CD4-positive, alpha-beta T cell treated with Interleukin-4 for 4 hours (primary cell): ENCODE measurements at places on chromosomes 12 and 14.

DNA sequence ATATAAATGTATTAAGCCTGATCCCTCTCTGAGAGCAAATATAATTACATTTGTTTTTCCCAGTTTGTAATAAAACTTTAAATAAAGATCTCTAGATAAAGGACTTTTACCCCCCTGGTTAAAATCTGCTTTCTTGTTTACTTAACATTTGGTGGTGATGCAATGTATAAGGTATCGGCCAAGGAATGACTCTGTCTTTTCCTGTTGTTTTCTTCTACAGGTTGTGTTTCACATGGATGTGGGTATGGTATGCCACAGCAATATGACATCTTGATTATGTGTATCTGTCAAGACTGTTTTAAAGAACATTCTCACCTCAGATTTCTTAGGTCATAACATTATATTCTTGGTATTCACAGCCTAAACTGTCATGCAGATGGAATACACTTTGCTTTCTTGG is 210.6 kb upstream of the NOVA1 start:
- no peak for DNase-seq

DNA sequence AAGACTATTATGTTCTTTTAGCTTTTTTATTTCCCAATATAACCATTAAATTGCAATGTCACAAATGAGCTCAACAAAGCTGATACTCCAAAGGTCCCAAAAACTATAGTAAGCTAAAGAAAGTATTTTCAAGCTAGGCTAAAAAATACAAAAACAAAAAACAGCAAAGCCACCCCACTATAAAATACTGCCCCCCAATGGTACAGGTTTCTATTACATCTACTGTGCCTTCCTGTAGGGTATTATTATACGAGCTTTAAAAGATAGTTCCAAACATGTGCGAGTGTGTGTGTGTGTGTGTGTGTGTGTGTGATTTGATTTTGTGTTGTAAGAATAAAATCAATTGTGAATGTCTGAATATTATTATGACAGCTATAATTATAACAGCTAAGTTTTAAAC is 1.1 kb downstream of the IFNG start:
- DNase-seq: peak; percentile 71

- DNase-seq: no peak
Measured at GRCh38 chr14:84025106-84026012, 1504.6 kb upstream of the FLRT2 start.

- DNase-seq: no peak
Measured at GRCh38 chr14:105846312-105846711, 319.9 kb downstream of the TMEM121 start.

DNA sequence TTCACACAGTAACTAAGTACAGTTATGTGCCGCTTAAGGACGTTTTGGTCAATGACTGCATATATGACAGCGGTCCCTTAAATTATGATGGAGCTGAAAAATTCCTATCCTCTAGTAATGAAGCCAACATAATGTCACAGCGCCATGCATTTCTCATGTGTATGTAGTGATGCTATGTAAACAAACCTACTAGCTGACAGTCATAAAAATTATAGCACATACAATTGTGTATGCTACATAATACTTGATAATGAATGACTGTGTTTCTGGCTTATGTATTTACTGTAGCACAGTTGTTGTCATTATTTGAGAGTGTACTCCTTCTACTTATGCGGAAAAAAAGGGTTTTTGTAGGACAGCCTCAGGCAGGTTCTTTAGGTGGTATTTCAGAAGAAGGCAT is 99.7 kb downstream of the DACT1 start:
- no peak for DNase-seq

GRCh38 chr14:23154964-23155587 is 28.4 kb downstream of the SLC7A8 start:
- DNase-seq: no peak

DNA sequence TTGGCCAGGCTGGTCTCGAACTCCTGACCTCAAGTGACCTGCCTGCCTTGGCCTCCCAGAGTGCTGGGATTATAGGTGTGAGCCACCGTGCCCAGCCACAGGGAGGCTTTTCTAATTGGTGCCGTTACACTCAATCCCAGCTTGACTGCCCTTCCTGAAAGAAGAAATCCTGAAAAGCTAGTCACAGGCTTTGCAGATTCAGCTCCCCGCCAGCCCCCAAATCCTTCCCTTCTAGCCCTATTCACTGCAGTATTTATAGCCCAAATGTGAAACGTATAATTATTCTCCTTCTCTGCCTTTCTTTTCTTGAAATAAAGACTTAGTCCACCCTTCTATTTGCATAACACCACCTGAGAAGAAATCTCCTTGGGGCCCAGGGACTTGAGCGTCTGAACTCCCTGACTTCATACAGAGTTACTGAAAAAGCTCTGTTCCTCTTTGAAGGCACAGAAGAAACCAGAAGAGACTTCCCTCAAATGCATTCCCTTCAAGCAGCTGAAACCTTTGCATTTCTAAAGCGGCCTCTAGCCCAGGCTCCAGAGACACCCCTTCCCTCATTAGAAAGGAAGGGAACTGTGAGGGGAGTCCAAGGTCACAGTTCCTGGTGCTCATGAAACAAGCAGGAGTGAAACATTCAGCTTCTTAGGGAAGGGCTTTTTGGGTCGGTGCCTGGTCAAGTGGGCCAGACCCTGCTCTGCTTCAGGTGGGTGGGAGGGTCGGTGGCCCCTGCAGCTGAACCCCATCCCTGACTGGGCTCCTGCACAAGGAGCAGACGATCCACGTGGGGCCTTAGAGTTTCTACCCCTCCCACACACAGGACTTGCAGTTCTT is 42.3 kb upstream of the BATF start:
- DNase-seq: no peak

DNA sequence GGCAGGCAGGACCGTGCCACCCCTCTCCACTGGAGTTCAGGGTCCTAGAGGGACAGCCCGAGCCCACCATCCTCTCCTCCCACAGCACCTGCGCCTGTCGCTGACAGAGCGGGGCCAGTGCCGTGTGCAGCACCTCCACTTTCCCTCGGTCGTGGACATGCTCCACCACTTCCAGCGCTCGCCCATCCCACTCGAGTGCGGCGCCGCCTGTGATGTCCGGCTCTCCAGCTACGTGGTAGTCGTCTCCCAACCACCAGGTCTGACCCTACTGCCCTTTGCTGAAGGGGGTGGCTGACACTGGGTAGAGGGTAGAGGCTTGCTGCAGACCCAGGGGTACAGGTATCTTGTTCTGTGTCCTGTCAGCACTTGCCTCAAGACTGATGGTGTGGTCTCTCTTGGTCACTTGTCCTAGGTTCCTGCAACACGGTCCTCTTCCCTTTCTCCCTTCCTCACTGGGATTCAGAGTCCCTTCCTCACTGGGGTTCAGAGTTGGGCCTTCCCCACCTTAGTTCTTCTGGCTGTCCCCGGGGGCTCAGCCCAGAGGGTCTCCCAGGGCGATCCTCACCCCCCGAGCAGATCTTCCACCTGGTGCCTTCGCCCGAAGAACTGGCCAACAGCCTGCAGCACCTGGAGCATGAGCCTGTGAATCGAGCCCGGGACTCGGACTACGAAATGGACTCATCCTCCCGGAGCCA is 42.0 kb downstream of the SH2B3 start:
- no peak for DNase-seq

- DNase-seq: no peak
Measured at GRCh38 chr14:59969319-59969718, 49.4 kb downstream of the LRRC9 start.

DNA sequence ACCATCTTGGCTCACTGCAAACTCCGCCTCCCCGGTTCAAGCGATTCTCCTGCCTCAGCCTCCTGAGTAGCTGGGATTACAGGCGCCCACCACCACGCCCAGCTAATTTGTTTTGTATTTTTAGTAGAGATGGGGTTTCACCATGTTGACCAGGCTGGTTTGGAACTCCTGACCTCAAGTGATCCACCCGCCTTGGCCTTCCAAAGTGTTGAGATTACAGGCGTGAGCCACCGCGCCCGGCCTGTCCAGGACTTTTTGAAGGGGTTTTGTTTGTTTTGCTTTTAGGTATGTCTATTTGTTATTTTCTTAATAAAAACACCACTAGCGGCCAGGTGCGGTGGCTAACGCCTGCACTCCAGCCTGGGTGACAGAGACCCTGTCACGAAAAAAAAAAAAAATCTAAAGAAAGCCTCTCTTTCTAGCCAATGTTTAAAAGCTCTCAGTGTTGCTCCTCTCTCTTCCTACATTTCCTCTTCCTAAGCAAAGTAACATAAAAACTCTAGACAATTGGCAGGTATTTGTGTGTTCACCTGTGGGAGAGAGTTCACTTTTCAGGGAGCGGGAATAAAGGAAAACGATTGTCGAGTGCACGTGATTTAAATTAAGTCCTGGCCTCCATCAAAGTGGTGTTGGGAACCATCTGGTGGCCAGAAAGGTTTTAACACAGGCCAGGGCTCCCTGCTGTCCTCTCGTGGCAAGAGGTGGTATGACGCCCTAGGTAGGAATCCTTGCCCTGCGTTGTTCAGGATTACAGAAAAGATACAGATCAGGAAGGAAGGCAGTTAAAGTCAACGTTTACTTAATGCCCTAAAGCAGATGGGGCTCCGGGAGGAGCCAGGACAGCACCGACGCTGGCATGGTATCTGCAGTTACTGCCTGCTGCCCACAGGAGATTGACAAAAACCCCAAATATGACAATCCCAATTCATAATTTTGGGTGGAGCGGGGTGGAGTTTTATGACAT is 36.2 kb upstream of the ATP23 start:
- DNase-seq: peak; percentile 81

DNA sequence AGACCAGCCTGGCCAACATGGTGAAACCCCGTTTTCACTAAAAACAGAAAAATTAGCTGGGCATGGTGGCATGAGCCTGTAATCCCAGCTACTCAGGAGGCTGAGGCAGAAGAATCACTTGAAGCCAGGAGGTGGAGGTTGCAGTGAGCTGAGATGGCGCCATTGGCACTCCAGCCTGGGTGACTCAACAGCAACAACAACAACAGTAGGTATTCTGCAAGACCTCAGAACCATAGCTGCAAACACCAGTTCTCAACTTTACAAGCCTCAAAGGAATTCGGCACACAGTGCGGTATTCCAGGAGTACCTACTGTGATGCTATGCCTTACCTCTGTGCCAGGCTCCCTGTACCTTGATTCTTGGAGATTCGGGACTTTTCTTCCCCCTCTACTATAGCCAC is 15.8 kb downstream of the FOXN3 start:
- no peak for DNase-seq

DNA sequence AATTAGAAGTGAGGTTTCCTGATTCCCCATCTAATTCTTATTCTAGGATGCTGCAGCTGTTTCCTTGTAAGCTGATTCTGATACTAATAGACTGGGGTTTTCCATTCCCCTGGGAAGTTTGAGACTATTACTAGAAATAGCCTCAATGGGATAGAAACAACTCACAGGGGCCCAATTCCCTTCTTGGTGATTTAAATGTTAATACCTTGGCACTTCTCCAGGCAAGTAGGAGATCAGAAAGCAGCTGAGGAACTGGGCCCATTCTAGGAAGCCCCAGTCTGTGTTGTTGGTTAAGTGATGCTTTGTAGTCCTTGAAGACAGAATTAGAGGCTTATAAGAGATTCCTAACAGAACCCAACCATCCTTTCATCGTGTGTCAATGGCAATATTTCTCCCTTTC is 407.0 kb upstream of the SEL1L start:
- DNase-seq: no peak

DNA sequence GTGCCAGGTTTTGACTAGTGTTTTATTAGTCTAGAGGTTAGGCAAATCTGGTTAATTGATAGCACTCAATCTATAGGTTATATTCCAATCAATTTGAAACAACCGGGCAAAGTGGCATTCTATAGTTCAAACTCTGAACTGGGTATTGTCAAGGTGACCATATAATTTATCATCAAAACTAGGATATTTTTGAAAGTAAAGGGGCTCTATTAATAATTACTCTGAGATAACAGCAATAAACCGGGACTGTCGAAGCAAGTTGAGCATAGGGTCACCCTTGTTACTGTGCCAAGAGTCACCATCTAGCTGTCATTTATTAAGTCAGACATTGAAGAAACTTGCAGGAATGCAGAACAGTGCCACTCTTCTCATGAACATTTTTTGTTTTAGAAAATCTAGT is 321.2 kb downstream of the RAD51B start:
- no peak for DNase-seq

DNA sequence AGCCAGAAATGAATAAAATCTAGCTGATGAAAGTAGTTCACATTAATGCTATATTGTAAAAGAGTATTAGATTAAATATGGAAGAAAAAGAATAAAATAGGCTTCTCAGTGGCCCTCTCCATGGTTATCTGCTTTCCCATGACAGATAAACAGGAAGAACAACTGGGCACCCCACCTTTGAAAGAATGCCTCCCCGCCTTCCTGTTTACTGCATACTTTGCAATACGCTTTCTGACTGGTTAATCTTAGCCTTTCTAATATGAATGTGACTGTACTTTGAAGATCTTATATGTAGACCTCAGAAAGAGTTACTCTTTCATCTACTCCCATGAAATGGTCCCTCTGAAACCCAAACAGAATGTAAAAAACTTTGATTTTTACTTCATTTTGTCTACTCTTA is 34.1 kb upstream of the DAAM1 start:
- peak; percentile 15 for DNase-seq

- DNase-seq: no peak
Measured at GRCh38 chr12:24950231-24950834, 1.4 kb upstream of the BCAT1 start.

DNA sequence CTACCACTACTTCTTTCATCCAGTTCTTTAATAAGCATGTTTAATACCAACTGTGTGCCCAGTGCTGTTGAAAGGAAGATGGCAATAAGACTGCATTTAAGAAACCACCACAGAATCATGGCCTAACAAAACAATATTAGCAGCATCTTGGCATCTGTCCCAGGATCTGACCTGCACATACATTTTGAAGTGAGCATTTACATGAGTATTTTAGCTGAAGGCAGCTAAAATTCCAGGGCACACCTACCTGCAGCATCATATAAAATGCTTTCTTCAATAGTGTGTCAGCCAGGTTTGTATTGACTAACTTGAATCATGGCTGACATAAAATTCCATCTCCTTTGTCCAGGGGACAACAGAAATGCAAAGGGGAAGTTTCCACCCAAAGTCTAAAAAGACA is 65.0 kb upstream of the ARHGAP5 start:
- no peak for DNase-seq

GRCh38 chr12:39459027-39459434 is 16.1 kb upstream of the KIF21A start:
- DNase-seq: no peak

- DNase-seq: no peak
Measured at GRCh38 chr12:41557344-41557743, 369.2 kb downstream of the PDZRN4 start.

- DNase-seq: no peak
Measured at GRCh38 chr12:41573445-41573844, 385.3 kb downstream of the PDZRN4 start.

GRCh38 chr14:99945732-99946651 is 119.2 kb upstream of the EVL start:
- peak; percentile 0 for DNase-seq

DNA sequence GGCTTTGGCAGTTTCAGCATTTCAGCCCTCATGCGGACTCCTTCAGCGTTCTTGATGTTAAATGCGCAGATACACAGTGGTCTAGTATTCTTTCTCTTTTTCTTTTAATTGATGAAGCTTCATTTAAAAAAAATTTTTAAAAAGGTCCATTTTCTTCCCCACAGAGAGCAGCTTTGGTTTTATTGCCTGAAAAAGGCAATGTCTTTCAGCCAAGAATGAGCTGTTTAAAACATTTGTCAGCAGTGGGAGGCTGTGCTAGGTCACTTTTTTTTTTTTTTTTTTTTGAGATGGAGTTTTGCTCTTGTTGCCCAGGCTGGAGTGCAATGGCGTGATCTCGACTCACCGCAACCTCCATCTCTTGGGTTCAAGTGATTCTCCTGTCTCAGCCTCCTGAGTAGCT is 13.5 kb downstream of the KMT5A start:
- no peak for DNase-seq

GRCh38 chr14:83660597-83660996 is 1869.3 kb upstream of the FLRT2 start:
- DNase-seq: no peak

- no peak for DNase-seq
Measured at GRCh38 chr14:61632401-61632800, 62.9 kb upstream of the HIF1A start.
